ENCODE measurements at places on chromosomes 2 and 18.
A peak's percentile ranks its signal among the peaks of the same experiment; 100 is the strongest.

DNA sequence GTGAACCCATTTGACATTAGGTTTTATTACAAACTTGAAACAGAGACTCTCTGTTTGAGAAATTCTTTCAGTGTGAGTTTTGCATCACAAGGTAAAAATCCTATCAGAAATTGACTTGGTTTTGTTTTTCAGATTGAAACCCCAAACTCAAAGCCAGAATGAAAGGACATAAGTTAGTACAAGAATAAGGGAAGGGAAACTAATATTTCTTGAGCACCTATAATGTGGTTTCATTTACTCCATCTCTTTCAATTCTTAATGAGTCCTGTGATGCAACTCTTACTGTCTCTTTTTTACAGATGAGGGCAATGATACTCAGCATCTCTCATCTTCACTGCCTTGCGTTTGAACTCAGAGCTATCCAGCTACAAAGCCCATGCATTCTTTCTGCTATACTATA lies 210.0 kb upstream of the SIX3 start:
- no peak for DNase-seq

DNA sequence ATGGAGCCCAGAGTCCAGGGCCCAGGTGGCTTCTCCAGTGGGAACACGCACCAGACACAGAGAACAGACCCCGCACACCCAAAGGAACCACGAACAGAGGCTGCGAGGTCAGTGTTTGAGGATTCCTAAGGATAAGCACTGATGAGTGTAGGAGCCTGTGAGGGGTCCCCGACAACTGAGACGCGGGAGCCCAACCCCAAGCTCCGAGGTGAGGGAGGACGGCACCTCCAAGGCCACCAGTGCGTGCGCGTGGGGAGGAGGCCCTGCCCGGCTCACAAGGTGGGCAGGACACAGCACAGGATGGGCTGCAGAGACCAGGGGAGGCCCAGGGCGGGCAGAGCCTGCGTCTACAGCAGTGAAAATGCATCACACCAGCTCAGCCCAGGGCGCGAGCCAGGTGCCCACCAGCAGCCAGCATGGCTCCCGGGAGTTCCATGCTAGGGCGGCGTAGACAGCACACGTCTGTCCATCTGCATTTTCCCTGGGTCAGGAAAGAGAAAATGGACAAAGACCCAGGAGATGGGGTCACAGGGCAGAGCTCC lies 189.1 kb downstream of the EIPR1 start:
- no peak for DNase-seq

GRCh38 chr2:144511226-144511810 lies 8.6 kb downstream of the ZEB2 start:
- DNase-seq, result no peak

DNA sequence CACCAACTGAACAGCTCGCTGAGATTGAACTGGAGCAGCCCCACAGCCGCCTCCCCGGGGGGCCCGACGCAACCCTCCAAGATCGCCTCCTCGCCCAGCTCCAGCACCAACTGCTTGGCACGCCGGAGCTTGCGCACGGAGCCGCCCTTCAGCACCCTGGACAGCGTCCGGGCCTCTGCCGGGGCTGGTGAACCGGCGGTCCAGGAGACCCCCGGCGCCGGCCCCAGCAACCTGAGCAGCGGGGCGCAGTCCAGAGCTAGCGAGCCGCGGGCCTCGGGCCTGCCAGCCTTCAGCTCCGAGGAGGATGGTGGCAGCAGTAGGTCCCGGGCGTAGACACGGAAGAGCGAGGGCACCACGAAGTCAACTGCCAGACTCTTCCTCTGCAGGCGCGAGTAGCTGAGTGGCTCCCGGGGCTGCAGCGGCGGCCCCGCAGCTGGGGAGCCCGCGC lies 1.2 kb downstream of the ALK start:
- peak; percentile 54 for DNase-seq

DNA sequence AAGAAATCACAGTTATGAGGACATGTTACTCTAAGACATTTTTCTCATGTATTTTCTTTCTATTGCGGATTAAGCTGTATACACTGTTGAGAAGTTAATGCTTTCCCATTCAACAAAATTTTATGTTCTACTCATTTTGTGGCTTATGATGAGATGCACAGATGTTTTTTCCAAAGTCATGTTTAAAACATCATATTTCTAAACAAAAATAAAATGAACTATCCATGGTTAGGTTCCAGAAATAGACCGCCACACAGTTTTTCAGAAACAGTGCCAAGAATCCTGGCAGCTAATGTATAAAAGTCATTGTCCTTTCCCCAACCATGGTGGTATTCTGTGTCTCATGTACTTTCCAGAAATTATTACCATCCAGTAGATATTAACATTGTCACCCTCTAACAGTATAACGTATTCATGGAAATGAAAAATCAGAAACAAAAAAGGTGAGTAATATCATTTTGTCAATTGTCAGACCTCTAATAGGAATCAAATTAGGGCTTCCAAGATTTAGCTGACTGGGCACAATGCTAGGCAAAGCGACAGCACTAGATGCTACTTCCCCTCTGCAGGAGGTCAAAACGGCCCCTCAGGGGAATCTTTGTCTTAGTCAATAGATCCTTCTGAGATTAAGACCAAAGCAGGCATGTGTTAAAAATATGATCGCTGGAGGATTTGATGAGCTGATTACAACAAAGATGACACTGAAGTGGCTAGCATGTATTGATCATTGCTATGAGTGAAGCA lies 54.4 kb upstream of the ZNF397 start:
- DNase-seq, result no peak

GRCh38 chr2:138269765-138270164 lies 231.8 kb upstream of the SPOPL start:
- DNase-seq, result no peak

GRCh38 chr18:76153691-76154090 lies 341.4 kb downstream of the ZNF516 start:
- no peak for DNase-seq

DNA sequence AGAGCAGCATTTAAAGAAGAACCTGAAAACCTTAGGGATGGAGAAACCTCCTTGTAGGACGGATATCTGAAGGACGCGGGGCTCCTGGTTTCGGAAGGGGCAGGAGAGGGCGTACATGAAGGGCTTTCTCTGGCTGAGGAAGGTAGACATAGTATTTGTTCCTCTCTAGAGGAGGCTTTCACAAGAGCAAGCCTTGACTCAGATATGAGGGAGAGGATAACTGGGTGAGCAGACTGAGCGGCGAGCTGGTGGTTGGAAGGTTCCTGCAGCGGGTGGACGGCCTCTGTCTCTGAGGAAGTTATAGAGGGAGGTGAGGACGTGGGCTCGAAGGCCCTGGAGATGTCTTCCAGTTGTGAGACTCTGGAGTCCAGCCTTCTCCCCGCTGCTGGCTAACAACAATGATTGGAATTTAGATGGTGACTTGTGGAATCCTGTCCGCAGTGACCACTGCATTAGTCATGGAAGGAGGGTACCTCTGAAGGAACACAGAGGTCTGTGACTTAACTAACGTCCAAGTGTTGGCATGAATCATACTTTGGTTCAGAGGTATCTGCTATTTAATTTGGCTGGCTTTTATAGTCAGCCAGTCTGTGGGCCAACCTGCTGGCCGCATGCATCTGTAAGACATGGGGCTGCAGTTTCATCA lies 80.9 kb downstream of the ASAP2 start:
- no peak for DNase-seq

DNA sequence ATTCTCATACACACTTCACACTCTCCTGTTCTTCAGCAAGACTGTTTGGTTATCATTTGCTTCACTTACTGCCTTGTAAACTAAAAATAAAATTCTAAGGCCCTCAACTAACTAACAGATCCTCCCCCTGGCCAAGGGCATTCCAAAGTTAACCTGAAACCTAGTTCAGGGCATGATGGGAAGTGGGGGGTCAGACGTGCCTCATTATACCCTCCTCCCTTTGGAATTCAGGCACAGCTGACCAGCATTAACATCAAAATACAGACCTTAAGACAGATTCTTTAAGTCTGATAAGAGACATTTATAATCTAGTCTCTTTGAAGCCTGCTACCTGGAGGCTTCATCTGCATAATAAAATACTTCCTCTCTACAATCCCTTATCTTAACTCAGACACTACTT lies 221.0 kb downstream of the NOL4 start:
- DNase-seq, result no peak

DNA sequence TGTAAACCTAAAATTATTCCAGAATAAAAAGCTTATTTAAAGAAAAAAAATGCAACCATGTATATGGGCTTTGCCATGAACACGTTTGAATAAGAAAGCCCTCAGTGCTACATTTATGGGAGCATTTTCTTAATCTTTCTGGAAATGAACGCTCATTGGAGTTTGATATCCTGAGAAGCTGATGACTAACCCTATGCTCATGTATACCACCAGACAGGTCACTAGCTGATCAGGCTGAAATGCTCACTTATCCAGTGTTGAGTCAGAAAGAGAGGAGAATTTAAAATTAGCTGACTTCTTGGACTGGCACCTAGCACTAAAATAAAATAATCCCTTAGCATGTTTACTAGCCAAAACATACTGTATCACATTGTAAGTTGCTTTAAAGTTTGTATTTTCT lies 254.9 kb upstream of the SIX3 start:
- DNase-seq, result no peak

DNA sequence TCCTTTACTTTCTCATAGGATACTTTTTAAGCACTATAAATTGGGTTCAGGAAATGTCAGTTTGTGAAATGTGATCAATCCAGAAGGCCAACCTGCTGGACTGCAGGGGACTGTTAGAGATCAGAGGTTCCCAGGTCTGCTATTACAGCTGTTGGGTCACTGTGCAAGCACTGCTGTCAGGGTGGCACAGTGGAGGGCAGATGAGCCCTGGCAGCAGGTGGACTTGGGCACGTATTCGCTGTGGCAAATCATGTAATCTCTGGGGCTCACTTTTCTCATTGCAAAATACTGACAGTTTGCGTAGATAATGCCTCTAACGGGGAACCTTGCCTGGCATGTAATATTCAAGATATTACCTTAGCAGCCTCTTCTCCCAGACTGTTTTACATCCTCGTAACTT lies 18.1 kb downstream of the RAB31 start:
- no peak for DNase-seq

DNA sequence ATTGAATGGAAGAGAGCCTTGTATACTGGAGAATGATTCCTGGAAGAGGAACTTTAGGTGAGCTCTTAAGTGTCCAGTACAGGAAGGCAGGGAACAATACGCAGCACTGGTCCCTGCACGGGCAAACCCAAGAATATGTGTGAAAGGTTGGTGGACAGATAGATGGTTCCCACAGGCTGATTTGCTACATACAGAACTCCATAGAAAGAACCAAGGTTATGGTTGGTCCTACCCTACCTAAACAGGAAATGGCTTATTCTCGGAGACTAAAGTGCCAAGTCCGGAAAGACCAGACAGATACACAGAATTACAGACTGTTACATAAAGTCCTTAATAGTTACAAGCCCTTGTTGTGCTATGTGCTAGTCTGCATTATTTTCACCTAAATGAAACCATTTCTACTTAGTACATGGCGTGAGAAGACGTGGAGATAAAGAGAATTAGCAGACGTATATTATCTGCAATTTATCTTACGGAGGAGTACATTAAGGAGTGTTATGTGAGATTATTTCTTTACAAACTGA lies 1.2 kb downstream of the REV1 start:
- DNase-seq, result no peak

GRCh38 chr2:102137138-102137537 lies 5.4 kb upstream of the IL1R1 start:
- peak; percentile 36 for DNase-seq

DNA sequence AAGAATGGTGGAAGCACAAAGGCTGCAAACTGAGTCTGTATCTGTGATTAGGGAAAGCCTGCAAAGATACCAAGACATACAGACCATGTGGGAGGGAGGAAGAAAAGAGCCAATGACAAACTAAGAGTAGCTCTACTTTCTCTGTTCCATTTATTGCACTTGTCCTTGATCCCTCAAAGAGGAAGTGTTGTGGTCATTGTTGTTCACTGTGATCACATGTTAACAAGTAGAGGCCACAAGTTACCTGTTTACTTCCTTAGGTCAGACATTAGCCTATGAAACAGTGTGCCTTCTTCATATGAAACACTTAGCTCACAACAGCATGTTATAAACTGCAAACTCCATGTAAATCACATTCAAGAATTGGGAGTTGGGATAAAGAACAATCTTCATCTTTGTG lies 32.6 kb downstream of the MAP2 start:
- no peak for DNase-seq

GRCh38 chr2:170885130-170885791 lies 43.8 kb upstream of the GORASP2 start:
- DNase-seq, result no peak

GRCh38 chr18:38751898-38752297 lies 1186.3 kb upstream of the CELF4 start:
- peak; percentile 2 for DNase-seq

- DNase-seq, result no peak
Measured at GRCh38 chr18:48838921-48839818, 111.6 kb downstream of the SMAD7 start.

- DNase-seq, result no peak
Measured at GRCh38 chr18:71374294-71375000, 1085.6 kb downstream of the SOCS6 start.

DNA sequence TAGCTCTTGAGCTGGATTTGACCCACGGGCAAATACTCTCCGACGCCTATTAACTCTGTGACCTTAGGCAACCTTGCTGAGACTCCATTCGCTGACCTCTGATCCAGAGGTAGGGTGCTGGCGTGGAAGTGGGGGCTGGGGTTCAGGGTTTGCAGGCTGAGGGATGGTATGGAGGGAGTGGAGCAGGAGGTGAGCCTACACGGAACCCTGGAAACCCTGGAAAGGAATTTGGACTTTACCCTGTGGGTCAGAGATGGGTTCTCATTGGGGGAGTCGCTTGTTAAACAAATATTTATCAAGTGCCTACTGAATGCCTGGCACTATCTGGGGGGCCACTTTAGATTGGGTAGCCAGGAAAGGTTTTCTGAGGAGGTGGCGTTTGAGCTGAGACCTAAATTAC lies 58.2 kb upstream of the FZD7 start:
- DNase-seq, result no peak

GRCh38 chr2:33498291-33498956 lies 22.0 kb downstream of the RASGRP3 start:
- no peak for DNase-seq

DNA sequence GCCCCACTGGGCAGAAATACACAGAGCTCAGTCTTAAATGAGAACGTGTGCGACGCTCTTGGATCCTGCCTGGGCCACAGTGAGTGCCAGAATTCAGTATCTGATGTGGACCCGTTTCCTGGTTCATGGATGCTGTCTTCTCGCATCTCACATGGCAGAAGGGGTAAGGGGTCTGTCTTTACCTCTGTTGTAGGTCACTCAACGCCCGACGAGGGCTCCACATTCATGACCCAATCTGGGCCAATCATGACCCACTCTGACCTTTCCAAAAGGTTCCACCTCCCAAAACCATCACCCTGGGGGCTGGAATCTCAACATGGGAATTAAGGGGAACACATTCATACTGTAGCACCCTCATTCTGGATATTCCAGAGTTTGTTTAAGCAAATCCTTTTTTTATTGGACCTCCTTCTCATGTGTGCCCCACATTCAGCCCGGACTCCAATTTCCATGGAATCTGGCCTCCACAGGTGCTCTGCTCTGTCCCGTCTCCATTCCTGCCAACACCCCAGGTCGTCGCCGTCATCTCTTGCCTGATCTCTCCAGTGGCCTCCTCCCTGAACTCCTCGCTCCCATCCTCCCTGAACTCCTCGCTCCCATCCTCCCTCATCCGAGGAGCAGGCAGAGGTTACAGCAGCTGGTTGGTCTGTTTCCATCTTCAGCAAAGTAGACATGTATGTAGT lies 78.9 kb upstream of the OTOS start:
- DNase-seq, result no peak

All from stimulated activated CD4-positive, alpha-beta T cell treated with anti-CD3 and anti-CD28 coated beads, Interleukin-4, amount 100 ng/mL, for 1 hour (primary cell).